Pons (tissue), 1 donor: ENCODE measurements at places on chromosomes 2 and 18.

- no peak for DNase-seq
Measured at GRCh38 chr2:70371753-70372152, 69.9 kb upstream of the FAM136A start.

- DNase-seq, result no peak
Measured at GRCh38 chr2:219595256-219595655, 2.4 kb upstream of the STK11IP start.

DNA sequence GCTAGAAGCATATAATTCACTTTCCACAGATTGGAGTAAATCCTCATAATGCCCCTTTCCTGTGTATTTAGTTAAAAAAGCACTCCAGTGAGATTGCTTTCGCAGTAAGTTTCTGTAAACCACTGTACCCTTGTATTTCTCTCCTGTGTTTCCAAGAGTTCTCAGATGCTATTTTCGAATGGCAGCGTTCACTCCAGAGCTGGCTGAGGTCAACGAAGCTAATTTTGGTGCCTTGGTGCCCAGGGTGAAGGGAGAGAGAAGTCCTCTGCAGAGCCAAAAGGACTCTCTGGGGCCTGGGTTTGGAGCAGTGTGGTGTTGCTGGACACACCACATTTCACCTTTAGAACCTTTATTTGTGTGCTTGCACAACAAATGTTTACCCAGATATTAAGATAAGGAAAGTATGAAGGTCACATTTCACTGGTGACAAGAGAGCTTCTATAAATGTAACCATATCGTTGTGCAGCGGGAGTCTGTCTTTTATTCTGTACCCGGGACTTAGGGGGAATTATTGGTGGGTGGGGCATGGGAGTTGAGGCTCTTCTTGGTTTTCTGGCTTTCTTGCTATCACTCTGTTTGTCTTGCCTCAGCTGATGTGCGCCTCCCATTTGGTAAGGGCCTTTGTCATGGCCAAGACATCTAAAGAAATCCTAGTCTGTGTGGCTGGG lies 9.9 kb downstream of the EPAS1 start:
- DNase-seq, result no peak

GRCh38 chr2:50856016-50856541 lies 175.9 kb downstream of the NRXN1 start:
- no peak for DNase-seq

- DNase-seq, result peak; percentile 40
Measured at GRCh38 chr2:37005118-37005868, 39.0 kb upstream of the STRN start.

- no peak for DNase-seq
Measured at GRCh38 chr2:99569386-99569785, 79.6 kb upstream of the REV1 start.

DNA sequence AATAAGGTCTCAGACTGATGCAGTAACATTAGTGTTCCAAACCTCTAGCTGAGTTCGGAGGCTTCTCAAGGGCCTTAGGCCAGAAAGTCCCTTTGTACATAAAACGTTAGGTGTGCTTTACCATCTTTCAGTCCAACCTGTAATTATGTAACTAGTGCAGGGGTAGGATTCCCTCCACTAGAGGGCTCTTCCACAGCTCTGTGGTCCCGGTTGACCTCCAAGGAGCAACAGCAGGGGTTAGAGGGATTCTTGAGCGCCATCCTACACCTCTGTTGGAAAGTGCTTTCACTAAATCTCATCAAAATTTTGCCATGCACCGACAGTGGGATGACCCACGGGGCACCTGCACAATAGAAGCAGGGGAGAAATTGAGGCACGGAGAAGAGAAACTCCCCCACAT lies 155.8 kb upstream of the LRP1B start:
- no peak for DNase-seq

DNA sequence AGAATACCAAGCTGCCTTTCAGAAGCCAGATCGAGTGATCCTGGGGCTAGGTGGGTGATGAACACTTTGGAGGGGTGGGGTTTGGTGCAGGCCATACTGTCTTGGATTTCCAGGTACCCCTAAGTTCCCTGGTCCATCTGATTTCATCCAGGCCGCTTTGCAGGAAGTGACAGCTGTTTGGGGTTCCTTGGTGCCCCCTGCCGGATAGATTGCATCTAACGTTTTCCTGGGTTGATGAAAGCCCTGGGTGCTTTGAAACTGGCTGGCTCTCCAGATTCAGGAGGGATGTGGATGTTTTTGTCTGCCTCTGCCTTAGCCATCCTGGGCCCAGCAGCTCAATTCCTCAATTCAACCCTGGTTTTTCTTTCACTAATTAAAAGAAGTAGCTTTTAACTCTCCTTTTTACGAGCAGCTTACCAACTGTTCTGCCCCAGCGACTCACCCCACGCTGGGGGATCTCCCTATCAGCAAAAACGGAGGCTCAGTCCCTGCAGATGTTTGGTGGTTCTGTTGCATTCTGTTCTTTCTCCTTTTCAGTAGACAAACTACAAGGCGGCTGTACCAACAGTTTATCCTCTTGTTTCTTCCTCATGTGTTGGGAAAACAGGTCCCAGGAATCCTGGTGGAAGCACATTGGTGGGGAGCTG lies 37.1 kb downstream of the ARHGEF4 start:
- DNase-seq, result peak; percentile 86

GRCh38 chr2:193690572-193690971 lies 1495.8 kb upstream of the TMEFF2 start:
- DNase-seq, result no peak

DNA sequence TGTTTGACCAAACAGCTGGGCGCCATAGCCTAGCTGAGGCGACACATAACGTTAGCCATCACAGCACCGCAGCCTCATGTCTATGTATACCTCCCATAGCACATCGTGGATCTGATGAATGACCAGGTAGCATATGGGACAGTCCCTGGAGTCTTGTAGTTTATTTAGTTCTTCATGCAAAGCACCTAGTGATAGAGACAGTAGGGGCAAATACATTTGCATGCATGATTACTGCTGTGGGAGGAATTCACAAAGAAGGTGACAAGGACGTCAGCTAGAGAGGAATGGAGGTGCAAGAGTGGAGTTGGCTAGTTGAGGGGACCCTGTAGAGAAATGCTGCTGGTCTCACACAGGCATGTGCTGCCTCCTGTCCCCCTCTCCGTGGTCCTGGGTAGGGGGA lies 478.9 kb upstream of the HS6ST1 start:
- no peak for DNase-seq

GRCh38 chr2:226615891-226616290 lies 183.7 kb downstream of the IRS1 start:
- DNase-seq, result no peak

- no peak for DNase-seq
Measured at GRCh38 chr2:216620786-216621185, 12.4 kb upstream of the IGFBP2 start.

- DNase-seq, result no peak
Measured at GRCh38 chr2:150570712-150571111, 83.2 kb upstream of the RND3 start.

GRCh38 chr2:37590119-37590571 lies 81.3 kb downstream of the CDC42EP3 start:
- DNase-seq, result no peak

DNA sequence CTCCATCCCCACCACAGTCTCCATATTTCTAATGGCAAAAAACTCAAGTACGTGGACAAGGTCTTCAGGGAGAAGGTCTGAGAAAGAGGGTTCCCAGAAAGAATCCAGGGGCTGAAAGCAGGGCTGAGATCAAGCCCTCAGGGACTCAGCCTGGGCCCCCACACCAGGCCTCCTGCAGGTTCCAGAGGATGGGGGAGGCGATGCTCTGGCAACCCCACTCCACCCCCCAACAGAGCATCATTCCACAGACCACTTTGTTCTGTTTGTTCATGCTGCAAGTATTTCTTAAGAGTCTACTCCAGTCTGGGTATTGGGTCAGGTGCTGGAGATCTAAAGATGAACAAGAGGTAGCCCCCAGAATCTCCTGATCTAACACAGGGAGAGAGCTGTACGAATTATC lies 32.2 kb downstream of the ZBTB7C start:
- no peak for DNase-seq

GRCh38 chr2:225010804-225011203 lies 31.5 kb downstream of the DOCK10 start:
- no peak for DNase-seq

- no peak for DNase-seq
Measured at GRCh38 chr2:15642011-15642814, 50.5 kb downstream of the DDX1 start.

GRCh38 chr2:236545814-236546480 lies 23.7 kb upstream of the ACKR3 start:
- DNase-seq, result no peak

- peak; percentile 6 for DNase-seq
Measured at GRCh38 chr2:173523497-173523896, 168.8 kb downstream of the CDCA7 start.

DNA sequence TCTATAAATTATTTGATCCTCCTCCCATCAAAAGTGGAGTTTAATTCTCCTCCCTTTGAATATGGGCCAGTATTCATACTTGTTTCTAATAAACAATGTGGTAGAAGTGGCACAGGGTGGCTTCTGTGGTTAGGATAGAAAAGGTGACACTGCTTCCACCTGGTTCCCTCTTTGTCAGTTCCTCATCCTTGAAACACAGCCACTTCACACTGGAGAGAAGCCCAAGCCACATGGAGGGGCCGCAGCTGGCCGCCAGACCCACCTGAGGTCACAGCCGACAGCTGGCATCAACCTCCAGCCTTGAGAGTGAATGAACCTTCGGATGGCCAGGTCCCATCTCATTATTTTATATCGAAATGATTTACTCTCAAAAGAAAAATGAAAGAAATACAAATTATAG lies 27.5 kb upstream of the SLC66A3 start:
- no peak for DNase-seq

GRCh38 chr2:180564051-180564450 lies 416.4 kb upstream of the UBE2E3 start:
- DNase-seq, result no peak

DNA sequence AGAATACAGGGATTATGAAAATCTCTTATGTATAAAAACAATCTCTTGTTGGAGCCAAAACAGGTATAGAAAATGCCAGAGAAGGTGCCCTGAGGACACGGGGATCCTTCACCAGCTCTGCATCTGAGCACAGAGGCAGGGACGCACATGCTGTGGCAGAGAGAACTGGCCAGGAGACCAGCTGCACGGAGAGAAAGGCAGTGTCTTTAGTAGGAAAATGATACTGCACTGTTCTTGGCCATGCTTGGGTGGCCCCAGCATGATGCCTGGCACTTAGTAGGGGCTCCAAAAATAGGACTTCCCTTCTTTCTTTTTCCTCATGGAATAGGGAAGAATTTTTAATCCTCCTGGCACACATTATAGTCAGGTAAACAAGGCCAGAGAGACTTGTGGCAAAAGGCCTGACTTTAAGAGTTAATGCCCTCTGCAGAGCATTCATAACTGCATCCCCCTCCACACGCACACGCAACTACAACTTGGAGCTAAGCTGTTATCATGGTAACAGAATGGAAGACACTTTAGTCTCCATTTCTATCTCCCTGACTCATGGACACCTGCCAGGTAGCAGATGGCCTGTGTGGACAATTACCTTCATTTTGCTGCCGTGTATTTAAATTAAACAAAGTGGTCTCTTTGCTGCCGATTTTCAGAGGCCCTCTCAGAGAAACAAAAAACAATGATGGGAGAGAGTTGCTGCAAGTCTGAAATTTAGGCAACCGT lies 59.7 kb upstream of the DNMT3A start:
- DNase-seq, result no peak
